ENCODE measurements at places on chromosomes 2 and 18.

GRCh38 chr2:80525152-80525551, 220.6 kb upstream of the LRRTM1 start:
- no peak for DNase-seq

DNA sequence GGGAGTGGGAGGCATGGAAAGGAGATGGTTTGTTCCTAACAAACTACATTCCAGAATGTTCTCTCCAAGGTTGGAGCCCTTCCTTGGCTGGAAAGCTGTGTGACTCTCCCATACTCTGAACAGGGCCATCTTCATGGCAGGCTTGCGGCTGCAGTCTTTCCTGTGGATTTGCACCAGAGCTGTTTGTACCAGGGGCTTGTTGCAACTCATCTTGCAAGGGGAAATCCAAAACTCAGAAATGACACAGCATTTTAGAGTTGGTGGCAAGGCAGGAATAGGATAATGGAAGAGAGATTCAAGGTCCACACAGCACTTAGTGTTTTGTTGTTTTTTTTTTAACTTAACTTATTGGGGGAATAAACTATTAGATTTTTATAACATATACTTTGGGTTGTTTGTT, 73.7 kb upstream of the ZNF516 start:
- DNase-seq = no peak

DNA sequence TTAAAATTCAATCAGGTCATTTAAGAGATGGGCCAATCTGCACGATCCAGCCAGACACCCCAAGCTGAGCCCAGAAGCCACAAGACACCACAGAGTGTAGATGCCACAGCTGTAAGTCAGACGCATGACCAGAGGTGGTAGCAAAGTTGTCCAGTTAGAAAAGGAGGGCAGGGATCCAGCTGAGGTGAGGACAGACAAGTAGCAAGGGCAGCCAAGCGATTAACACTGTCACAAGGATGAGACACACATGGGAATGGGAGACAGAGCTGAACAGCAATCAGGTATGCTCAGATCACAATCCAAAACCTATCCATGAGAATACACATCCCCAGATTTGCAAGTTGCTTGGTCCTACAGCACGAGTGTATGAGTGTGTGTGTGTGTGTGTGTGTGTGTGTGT, 143.4 kb upstream of the STK17B start:
- no peak for DNase-seq

- DNase-seq = no peak
Observed at GRCh38 chr2:96097441-96097840, 18.9 kb downstream of the ADRA2B start.

GRCh38 chr2:3458396-3459184, 60.7 kb downstream of the ADI1 start:
- DNase-seq = no peak
